Activated CD8-positive, alpha-beta memory T cell treated with anti-CD3 and anti-CD28 coated beads, Interleukin-2, amount 10 ng/mL, durations not matched to agents 7 days and 5 days (primary cell): ENCODE measurements at places on chromosomes 2 and 18.
A peak's percentile ranks its signal among the peaks of the same experiment; 100 is the strongest.

DNA sequence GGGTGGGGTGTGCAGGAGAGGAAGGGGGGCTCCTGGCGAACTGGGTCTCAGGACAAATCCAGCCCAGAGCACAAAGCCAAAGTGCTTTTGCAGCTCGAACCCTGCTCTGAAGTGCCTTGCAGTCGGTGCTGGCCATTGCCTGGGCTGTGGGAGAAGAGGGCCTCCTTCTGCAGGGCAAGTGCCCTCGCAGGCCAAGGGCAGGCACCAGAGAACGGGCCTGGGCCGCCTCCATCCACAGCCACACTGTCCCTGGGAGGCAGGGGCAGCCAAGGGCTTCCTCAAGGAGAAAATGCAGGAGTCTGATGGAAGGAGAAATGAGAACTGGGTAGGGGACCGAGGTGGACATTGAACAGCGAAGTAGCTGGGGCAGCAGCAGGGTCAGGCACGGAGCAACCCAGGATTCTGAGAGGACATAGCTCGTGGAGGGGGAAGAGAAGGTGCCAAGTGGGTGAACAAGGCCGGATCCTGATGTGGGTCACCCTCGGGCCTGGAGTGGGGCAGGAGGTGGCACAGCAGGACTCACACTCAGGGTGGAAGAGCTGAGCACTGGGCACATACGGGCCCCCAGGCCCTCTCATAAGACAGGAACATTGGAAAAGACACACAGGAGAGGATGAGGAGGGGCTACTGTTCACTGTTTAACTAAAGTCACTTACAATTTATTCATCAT, 312.8 kb upstream of the SALL3 start:
- DNase-seq: no peak
- no peaks in the 10 kb centered on the region for H3K4me1 ChIP-seq
- H3K36me3 ChIP-seq: no peaks in the 10 kb centered on the region
- H3K4me3 ChIP-seq: no peak overlapping the region

GRCh38 chr18:58496937-58497336, 132.0 kb downstream of the ALPK2 start:
- no peaks in the 10 kb centered on the region for H3K36me3 ChIP-seq
- H3K4me1 ChIP-seq: peaks cover 6% of the 10 kb centered on the region
- H3K27me3 ChIP-seq: peaks cover 37% of the 10 kb centered on the region
- H3K4me3 ChIP-seq: no peak overlapping the region
- no peak for DNase-seq
- no peak overlapping the region for H3K27ac ChIP-seq

- no peak for DNase-seq
- peaks cover 31% of the 10 kb centered on the region for H3K4me1 ChIP-seq
- no peaks in the 10 kb centered on the region for H3K27me3 ChIP-seq
- H3K27ac ChIP-seq: peak overlapping the region; percentile 74
- H3K36me3 ChIP-seq: peaks cover 78% of the 10 kb centered on the region
- no peak overlapping the region for H3K4me3 ChIP-seq
Observed at GRCh38 chr2:230202430-230203109, 17.2 kb downstream of the SP110 start.

DNA sequence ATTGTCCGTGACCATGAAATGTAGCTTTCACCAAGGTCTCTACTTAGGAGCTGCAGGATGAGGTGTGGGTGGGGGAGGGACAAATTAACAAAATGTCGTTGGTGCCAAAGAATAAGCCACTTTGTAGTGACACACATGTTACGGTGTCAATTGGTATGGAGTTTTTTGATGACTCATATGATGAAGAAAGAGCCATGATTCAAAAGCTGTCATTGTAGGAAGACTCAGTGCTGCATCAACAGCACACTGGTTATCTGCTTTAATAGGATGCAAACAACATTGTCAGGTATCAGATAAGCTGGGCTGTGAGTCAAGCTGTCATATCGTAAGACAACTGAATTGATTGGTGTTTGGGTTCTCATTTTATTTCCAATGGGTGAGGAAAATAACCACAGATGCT, 36.6 kb upstream of the BOD1L2 start:
- H3K36me3 ChIP-seq: no peaks in the 10 kb centered on the region
- H3K4me3 ChIP-seq: no peak overlapping the region
- H3K27ac ChIP-seq: no peak overlapping the region
- H3K4me1 ChIP-seq: peaks cover 4% of the 10 kb centered on the region
- DNase-seq: no peak

- peaks cover 70% of the 10 kb centered on the region for H3K4me1 ChIP-seq
- peak overlapping the region; percentile 92 for H3K27ac ChIP-seq
- H3K27me3 ChIP-seq: no peaks in the 10 kb centered on the region
- peaks cover 15% of the 10 kb centered on the region for H3K36me3 ChIP-seq
- peak overlapping the region; percentile 23 for H3K4me3 ChIP-seq
- DNase-seq: peak; percentile 71
Observed at GRCh38 chr2:69770193-69770702, 28.3 kb downstream of the ANXA4 start.

- peaks cover 24% of the 10 kb centered on the region for H3K27me3 ChIP-seq
- DNase-seq: no peak
- H3K36me3 ChIP-seq: no peaks in the 10 kb centered on the region
- no peak overlapping the region for H3K27ac ChIP-seq
- peaks cover 2% of the 10 kb centered on the region for H3K4me1 ChIP-seq
Observed at GRCh38 chr2:152523091-152523490, 188.1 kb downstream of the FMNL2 start.

GRCh38 chr2:189210250-189211087, 30.9 kb upstream of the COL5A2 start:
- peaks cover 7% of the 10 kb centered on the region for H3K27me3 ChIP-seq
- H3K4me3 ChIP-seq: no peak overlapping the region
- no peak overlapping the region for H3K27ac ChIP-seq

DNA sequence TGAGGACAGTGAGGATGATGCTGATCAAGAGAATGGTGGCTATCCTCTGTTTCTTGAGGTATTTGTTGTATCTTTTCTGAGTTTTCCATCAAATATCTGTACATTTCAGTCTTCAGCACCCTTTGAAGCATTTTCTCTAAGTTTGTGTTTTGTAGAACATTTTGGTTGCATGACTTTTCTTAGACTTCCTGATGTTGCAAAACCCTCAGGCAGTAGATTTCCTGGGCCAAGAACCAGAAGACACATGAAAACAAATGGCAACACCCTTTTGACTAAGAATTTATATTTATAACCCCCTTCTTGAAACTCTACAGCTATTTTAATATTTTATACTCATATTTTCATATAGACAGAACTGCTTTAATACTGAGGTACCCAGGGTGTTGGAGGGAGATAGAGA, 16.2 kb downstream of the HNMT start:
- H3K36me3 ChIP-seq: no peaks in the 10 kb centered on the region
- no peak overlapping the region for H3K4me3 ChIP-seq
- H3K27me3 ChIP-seq: no peaks in the 10 kb centered on the region
- no peak for DNase-seq
- H3K27ac ChIP-seq: no peak overlapping the region
- H3K4me1 ChIP-seq: no peaks in the 10 kb centered on the region

- H3K36me3 ChIP-seq: no peaks in the 10 kb centered on the region
- peaks cover 3% of the 10 kb centered on the region for H3K27me3 ChIP-seq
- no peaks in the 10 kb centered on the region for H3K4me1 ChIP-seq
- H3K27ac ChIP-seq: no peak overlapping the region
- DNase-seq: no peak
Observed at GRCh38 chr2:180562378-180562777, 418.0 kb upstream of the UBE2E3 start.

GRCh38 chr2:162297925-162298552, 20.4 kb downstream of the IFIH1 start:
- H3K27ac ChIP-seq: no peak overlapping the region
- no peaks in the 10 kb centered on the region for H3K27me3 ChIP-seq
- H3K4me3 ChIP-seq: no peak overlapping the region
- H3K4me1 ChIP-seq: peaks cover 4% of the 10 kb centered on the region
- H3K36me3 ChIP-seq: peaks cover 15% of the 10 kb centered on the region
- DNase-seq: peak; percentile 66

DNA sequence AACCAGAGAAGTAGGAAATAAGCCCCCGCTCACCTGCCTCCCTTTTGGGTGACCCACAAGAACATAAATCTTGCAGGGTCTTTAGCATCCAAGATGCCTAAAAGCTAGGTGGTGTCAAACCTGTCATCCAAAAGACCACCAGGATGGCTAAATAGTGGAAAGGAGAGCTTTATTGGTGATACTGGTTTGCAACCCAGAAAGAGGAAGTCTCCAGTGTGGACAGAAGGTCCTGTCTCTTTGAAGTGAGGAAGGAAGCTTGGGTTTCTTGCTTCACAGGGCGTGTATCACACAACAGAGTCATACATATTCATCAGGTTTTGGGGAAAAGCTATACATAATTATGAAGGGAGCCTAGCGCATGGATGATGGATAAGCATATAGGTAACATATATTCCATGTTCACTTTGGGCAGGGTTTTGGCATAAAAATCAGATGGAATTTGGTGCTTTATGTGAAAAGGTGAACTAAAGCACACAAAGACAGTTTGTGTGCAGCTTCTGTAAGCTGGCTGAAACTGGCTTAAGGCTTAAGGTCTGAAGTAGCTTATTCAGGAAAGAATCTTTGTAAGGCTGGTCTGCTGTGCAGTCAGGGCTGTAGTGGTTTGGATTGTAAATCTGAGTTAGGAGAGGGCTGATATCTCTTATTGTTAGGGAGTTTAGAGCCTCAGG, 102.2 kb upstream of the MSH2 start:
- no peak overlapping the region for H3K27ac ChIP-seq
- no peaks in the 10 kb centered on the region for H3K36me3 ChIP-seq
- H3K4me3 ChIP-seq: no peak overlapping the region
- DNase-seq: no peak
- H3K27me3 ChIP-seq: peaks cover 55% of the 10 kb centered on the region

DNA sequence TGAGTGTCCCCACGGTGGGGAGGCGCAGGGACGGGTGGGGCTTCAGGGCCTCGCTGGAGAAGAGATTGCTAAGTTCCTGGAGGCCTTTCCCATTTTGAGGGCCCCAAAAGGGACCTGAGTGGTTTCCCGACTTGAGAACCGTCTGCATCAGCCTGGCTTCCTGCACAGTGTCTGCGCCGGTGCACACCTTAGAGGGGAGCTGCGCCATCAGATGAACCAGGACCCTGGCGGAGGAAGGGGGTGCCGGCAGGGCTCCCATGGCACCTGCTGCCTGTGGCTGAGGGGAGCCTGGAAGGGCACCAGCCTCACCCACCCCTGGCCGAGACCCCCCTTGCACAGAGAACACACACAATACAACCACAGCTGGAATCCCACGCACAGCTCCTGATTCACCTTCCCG, 465.1 kb upstream of the MYT1L start:
- no peaks in the 10 kb centered on the region for H3K27me3 ChIP-seq
- no peaks in the 10 kb centered on the region for H3K4me1 ChIP-seq
- no peak overlapping the region for H3K27ac ChIP-seq
- no peak overlapping the region for H3K4me3 ChIP-seq
- no peaks in the 10 kb centered on the region for H3K36me3 ChIP-seq
- peak; percentile 16 for DNase-seq

- H3K36me3 ChIP-seq: no peaks in the 10 kb centered on the region
- no peak overlapping the region for H3K4me3 ChIP-seq
- H3K4me1 ChIP-seq: peaks cover 17% of the 10 kb centered on the region
Observed at GRCh38 chr2:3659447-3660432, 1.7 kb downstream of the ALLC start.

GRCh38 chr2:72612614-72613160, 213.1 kb downstream of the EXOC6B start:
- no peak for DNase-seq
- H3K4me3 ChIP-seq: no peak overlapping the region
- H3K27ac ChIP-seq: no peak overlapping the region
- peaks cover 7% of the 10 kb centered on the region for H3K4me1 ChIP-seq
- H3K36me3 ChIP-seq: no peaks in the 10 kb centered on the region
